Epithelial cell of esophagus (primary cell): ENCODE measurements at places on chromosomes 12 and 14.

GRCh38 chr14:90454041-90455000 lies 57.5 kb downstream of the CALM1 start:
- DNase-seq = peak; percentile 85

GRCh38 chr14:104181761-104182530 lies 43.6 kb downstream of the KIF26A start:
- no peak for DNase-seq

DNA sequence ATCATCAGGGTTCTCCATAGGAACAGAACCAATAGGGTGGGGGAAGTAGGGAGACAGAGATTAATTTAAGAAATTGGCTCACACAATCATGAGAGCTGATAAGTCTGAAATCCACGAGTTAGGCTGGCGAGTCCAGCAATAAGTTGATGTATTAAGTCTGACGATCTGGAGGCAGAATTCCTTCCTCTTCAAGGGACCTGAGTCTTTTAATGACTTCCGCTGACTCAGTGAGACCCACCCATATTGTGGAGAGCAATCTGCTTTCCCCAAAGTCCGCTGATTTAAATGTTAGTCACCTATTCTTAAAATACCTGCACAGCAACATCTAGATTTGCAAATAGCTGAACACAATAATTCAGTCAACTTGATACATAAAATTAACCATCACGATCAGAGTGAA lies 97.8 kb downstream of the SPTSSA start:
- peak; percentile 74 for DNase-seq

- DNase-seq = peak; percentile 25
Measured at GRCh38 chr14:50573862-50574261, 13.9 kb downstream of the ATL1 start.

DNA sequence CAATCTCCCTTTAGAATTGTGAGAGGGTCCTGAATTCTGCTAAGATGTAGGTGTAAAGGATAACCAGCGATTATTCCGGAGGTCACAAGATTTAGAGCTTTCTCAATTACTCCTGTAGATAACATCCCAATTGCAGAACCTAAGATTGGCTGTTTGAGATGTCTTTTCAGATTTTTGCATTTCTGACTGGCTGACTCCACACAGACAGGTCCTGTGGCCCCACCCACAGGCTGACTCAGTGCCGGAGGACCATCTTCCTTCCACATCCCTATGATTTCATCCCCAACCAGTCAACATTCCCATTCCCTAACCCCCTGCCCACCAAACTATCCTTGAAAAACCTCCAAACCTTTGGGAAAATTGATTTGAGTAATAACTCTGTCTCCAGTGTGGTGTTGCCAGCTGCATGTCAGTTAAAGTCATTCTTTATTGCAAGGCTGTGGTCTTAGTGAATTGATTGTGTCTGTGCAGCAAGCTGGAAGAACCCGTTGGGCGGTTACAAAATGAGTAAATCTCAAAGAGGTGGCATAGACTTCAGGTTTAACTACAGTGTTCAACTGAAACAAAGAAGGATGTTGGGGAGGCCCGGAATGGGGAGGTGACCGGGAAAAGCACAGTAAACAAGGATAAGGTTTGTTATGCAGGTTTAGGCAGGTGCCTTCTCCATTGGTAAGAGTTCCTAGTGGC lies 10.6 kb downstream of the FNTB start:
- peak; percentile 91 for DNase-seq

- no peak for DNase-seq
Measured at GRCh38 chr12:57143454-57143853, 4.0 kb downstream of the LRP1-AS start.

- no peak for DNase-seq
Measured at GRCh38 chr12:91347481-91348214, 165.0 kb upstream of the DCN start.

- DNase-seq = no peak
Measured at GRCh38 chr14:95471476-95471875, 45.0 kb downstream of the SYNE3 start.

DNA sequence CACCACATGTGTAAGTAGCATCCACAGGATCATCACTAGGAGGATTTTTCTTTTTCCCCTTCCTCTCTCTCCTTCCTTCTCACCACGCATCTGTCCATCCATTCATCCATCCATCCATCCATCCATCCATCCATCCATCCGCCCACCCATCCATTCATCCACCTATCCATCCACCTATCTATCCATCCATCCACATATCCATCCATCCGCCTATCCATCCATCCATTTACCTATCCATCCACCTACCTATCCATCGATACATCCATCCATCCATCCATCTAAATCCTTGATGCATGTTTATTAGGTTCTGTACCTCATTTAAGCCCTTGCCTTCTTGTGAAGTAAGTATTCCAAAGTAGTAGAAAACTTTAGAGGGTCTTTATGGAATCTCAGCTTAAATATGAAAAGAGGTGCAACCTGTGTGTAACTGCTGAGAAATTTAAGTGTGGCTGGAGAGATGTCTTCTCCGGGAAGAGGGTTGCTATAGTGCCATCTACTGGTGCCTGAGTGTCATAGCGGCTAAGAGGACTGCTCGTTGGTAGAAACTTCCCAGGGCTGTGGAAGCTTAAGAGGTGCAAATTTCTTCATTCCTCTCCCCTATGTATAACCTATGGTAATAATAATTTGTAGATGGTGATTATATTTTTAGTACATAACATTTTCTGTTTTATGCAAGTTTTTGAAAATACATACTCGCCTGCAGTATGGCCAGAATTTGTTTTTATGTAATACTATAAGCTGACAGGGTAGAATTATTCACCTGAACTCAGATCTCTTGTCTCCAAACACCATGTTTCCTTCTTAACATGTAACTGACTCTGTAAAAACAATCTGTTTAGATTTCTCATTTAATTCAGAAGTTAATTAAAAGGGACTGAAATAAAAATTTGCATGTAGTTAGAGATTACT lies 46.0 kb downstream of the MYO1H start:
- DNase-seq = peak; percentile 68

DNA sequence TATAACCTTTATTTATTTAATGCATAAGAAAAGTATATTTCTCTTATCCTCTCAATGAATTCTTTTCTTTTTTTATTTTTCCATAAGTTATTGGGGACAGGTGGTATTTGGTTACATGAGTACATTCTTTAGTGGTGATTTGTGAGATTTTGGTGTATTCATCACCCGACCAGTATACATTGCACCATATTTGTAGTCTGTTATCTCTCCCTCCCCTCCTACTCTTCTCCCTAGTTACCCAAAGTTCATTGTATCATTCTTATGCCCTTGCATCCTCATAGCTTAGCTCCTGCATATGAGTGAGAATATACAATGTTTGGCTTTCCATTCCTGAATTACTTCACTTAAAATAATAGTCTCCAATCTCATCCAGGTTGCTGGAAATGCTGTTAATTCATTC lies 1900.0 kb upstream of the SEL1L start:
- DNase-seq = no peak

GRCh38 chr14:90678420-90678819 lies 137.8 kb downstream of the TTC7B start:
- peak; percentile 58 for DNase-seq

- DNase-seq = peak; percentile 95
Measured at GRCh38 chr12:6278439-6279255, 31.8 kb upstream of the PLEKHG6 start.

DNA sequence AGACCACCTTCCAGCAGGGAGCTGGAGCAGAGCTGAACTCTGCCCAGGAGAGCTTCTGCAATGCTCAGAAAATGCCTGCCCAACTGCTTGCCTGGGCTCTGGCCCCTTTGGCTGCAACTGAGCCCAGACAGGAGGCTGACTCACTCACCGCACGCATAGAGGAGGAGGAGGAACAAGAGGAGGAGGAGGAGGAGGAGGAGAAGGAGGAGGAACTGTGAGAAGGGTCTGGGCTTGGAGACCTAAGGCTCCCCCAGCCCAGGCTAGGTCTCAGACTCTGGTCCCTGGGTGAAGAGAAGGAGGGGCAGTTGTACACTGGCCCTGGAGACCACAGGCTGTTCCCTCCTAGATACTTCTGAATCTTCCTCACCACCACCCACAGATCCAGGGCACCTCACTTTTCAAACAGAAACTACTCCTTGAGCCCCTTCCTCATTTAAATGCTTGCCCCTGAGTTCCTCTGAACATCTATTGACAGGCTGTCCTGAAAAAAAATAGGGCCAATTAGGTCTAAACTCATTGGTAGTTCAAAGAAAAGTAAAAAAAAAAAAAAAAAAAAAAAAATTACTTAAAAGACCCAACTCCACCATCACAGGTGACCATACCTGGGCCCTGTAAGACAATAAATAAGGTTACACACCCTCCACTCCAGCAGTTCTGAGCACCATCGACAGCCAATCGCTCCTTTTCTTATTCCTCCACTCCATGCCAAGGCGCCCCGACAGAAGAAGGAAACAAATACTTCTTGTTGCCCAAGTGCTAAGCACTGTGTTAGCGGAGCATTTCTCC lies 674 bp downstream of the VDR start:
- peak; percentile 86 for DNase-seq

GRCh38 chr12:130166306-130166705 lies 4.0 kb downstream of the FZD10 start:
- no peak for DNase-seq

DNA sequence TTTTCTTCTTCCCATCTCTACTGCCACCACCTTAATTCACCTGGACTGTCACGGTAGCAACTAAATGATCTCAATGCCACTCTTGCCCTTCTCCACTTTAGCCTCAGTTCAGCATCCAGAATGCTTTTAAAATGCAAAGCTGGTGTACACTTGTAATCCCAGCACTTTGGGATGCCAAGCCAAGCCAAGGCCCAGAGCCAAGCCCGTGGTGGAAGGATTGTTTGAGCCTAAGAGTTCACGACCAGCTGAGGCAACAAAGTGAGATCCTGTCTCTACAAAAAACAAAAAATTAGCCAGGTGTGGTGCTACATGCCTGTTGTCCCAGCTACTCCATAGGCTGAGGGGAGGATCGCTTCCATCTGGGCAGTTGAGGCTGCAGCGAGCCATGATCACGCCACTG lies 5.9 kb downstream of the CIPC start:
- no peak for DNase-seq

DNA sequence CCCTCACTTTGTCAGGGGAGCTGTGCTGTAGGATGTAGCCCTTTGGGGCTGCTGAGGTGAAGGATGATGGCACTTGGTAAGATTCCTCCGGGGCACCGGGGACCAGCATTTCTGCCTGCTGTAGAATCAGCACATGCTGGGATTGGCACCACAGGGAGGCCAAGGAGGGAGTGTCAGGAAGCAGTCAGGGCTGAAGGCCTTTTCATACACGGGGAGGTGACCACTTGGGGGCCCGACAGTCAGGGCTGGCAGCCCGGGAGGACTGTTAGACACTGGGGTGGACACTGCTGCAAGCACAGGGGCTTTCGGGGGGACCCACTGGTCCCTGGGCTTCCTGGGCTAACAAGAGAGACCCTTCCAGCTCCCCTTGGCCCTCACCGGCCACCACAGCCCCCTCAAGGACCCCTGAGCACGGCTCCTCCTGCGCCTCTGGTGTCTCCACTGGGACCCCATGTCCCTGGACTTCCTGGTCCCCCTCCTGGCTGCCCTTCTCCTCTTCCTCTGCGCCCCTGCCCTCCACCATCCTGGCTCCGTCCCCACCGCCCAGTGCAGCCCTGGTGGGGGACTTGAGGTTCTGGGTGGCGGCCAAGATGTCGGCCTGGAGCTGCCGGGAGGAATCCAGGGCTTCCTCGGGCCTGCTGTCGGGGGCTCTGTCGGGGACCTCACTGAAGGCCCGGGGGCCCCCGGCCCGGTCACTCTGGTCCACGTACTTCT lies 6.5 kb downstream of the TMEM119 start:
- DNase-seq = no peak

DNA sequence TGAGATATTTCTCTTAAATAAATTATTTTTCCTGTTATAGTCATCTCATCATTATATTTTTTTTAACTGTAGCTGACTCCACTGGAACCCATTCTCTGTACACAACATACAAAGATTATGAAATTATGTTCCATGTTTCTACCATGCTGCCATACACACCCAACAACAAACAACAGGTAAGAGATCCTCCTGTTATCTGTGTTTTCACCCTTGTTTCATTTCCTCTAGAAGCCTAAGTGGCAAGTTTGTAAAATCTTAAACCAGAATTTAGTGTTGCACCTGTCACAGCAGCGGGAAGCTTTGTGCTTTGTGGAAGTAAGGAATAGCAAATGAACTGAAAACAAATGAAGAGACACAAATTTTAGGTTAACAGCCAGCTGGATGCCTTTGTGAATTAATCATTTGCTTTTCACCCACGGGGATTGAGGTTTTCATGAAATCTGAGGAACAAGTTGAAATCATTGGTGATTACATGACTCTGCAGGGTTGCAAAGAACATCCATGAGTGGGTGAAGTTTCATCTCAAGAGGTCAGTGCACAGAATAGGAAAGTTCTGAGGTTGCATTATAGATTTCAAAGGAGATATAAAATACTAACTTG lies 273.9 kb upstream of the RGS6 start:
- DNase-seq = no peak
